Stimulated activated CD8-positive, alpha-beta memory T cell treated with anti-CD3 and anti-CD28 coated beads, Interleukin-4, amount 100 ng/mL, for 1 hour (primary cell): ENCODE measurements at places on chromosomes 1 and 21.
A peak's percentile ranks its signal among the peaks of the same experiment; 100 is the strongest.

DNA sequence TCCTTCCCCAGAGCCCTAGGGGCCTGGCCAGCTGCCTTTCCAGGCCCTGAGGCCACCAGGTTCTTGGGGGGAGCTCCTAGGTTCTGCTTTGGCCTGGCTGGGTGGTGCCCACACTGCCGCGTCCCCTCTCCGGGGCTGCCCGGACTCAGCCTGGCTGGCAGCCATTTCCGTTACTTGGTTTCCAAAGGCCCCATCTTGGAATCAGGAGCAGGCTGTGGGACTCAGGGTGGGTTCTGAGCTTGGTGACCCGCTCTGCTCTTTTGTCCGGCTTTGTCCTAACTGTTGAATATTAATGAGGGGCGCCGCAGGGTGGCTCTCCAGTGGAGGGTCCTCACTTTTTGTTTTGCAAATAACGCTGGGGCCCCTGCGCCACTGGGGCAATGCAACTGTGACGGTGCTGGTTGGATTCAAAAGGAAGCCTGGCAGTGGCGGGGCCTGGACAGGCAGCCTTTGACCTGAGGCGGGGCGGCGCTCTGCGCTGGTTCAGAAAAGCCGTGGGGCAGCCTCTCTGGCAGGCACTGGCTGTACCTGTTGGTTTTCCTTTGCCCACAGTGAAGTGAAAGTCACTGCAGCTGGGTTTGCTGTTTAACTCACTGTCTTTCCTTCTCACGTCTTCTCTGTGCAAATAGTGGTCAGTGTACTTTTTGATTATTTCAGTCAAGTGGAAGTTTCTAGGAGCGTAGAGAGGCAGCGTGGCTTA, 20.2 kb downstream of the SKI start:
- no peak for DNase-seq

DNA sequence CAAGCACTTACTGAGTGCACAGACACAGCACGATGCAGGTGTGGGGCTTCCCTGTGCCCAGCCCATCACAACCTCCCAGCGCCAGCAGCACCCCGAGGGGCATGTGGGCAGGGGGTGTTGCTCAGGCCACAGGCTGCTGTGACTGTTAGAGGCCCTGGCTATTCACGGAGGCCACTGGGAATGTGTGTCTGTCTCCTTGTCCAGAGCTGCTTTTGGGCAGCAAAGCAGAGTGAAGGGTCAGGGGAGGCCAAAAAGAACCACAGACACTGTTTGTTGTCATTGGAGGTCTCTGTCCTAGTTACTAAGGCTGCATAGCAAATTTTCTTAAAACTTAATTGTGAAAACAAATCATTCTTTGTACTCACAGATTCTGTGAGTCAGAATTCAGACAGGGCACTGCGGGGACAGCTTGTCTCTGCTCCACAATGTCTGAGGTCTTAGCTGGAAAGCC, 49.6 kb downstream of the TNFRSF8 start:
- no peak for DNase-seq

- DNase-seq = no peak
Observed at GRCh38 chr1:81803431-81804110, 2.8 kb downstream of the ADGRL2 start.

DNA sequence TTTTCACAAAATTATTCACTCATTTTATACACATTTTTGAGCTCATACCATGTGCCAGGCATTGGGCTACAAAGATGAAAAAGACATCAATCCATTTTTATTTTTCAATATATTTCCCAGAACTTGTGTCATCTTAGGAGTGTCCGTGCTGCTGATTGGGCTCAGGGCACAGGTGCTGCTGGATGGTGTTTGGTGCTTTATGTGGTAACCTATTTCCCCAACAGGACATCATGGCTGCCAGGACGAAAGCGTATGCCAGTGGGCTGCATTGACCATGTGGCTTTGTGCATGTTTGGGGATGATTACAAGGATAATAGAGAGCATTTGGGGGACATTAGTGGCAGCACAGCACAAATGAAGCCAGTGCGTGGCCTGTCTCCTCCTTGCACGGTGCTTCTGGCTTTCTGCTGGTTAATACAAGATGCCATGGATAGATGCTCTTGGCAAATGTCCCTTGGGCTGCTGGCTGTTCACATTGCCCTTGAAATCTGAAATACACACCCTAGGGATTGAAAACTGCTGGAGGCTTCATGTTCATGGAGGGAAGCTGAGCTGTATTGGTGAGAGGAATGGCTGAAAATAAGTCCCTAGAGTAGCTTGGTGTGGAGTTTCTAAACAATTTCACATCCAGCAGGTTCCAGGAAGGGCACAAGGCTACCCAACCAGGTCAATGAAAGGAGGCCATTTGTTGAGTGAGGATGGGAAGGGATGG, 52.3 kb downstream of the TENT5C start:
- DNase-seq = no peak

- DNase-seq = peak; percentile 89
Observed at GRCh38 chr1:203304919-203305808, at the start of gene BTG2. Gene BTG2 (plus strand): TSS chr1:203305519. CDS start chr1:203305607, 88 bp downstream.

GRCh38 chr1:211543025-211543424, 35.9 kb downstream of the SLC30A1 start:
- DNase-seq = no peak

DNA sequence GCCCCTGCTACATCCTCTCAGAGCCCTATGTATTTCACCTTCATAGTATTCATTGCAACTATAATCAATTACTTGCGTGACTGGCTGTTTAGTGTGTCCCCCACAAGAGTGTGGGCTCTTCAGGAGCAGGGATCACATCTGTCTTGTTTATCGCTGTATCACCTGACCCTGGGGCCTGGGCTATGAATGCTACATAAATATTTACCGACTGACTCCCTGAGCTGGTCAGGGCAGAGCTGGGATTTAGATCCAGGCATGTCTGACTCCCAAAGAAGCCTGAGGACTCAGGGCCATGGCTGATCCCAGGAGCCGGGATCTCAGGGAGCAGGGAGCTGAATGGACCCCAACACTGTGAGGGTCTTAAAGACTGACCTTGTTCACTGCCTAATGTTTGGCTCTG, 49.7 kb downstream of the AHDC1 start:
- DNase-seq = no peak

- DNase-seq = no peak
Observed at GRCh38 chr1:237677979-237678378, 212.7 kb downstream of the ZP4 start.

GRCh38 chr1:24416666-24417391, 1.2 kb downstream of the NIPAL3 start:
- DNase-seq = no peak

- DNase-seq = no peak
Observed at GRCh38 chr1:113901191-113901590, 3.4 kb downstream of the AP4B1 start.

GRCh38 chr1:163999131-163999530, 559.9 kb upstream of the PBX1 start:
- DNase-seq = no peak

GRCh38 chr1:220011620-220012019, 34.7 kb downstream of the EPRS1 start:
- DNase-seq = no peak

GRCh38 chr1:167272369-167272957, 51.8 kb downstream of the POU2F1 start:
- no peak for DNase-seq

DNA sequence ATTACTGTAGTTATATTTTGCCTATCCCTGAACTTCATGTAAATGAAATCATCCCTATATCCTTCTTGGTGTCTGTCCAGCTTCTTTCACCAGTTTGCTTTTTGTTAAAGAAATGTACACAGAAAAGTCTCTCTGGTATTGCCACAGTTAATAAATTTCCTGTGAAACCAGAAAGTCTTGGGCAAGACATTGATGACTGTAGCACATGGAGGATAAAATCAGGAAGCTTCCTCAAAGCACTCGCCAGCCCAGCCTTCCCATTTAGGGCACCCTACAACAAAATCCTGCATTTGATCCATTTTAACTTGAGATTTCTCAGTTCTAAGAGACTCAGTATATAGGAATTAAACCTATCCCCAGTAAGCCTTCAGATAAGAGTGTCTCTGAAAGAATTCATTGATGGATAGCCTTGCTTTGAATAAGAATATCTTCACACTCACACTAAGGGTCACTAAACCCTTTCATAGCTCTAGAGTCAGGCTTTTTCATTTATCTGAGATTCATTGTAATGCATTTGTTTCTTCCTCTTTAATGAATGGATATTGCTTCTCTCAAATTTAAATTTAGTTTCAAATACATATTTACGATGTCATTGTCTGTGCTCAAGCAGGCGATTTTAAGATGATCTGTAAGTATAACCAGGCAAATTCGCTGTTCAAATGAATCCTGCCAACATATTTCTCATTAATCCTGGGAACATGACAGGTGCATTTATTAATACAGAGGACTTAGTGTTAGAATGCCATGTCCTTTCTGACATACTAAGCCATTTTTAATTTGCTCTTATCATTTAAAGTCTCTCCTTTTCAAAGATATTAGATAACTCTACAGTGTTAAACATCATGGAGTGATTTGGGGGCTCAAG, 153.1 kb downstream of the GRIK1 start:
- DNase-seq = no peak

- DNase-seq = no peak
Observed at GRCh38 chr21:21076491-21076890, 78.3 kb downstream of the NCAM2 start.

- no peak for DNase-seq
Observed at GRCh38 chr21:28928578-28929420, 63.9 kb downstream of the LTN1 start.

GRCh38 chr1:22484706-22485345, 33.2 kb downstream of the ZBTB40 start:
- no peak for DNase-seq

- no peak for DNase-seq
Observed at GRCh38 chr1:30600706-30601105, 122.7 kb downstream of the MATN1 start.
